Putamen (tissue), 1 donor: ENCODE measurements at places on chromosomes 3 and 15.

- DNase-seq: no peak
These were observed 275.9 kb downstream of the DOCK3 start for GRCh38 chr3:50950591-50950990.

- DNase-seq: no peak
These were observed 46.3 kb upstream of the ACKR4 start for GRCh38 chr3:132550579-132551305.

DNA sequence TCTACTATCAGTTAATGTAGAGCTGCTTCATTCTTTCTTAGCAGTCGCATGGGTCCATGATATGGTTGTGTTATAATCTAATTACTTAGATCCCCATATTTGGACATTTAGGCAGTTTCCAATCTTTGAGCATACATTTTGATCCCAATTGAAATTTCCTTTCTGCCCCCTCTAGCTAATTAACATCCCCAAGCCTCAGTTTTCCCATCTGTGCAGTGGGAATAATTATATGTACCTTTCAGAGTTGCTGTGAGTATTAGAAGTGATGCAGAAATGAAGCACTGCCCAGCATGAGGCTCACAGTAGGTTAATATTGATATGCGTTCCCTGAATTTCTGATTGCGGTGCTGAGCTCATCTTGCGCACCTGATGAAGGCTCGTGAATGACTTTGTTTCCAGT is 21.8 kb downstream of the SPSB4 start:
- no peak for DNase-seq

- no peak for DNase-seq
These were observed 10.0 kb upstream of the GRAMD1C start for GRCh38 chr3:113828600-113828999.

- DNase-seq: no peak
These were observed 1.6 kb downstream of the CYP11A1 start for GRCh38 chr15:74365598-74366445.

DNA sequence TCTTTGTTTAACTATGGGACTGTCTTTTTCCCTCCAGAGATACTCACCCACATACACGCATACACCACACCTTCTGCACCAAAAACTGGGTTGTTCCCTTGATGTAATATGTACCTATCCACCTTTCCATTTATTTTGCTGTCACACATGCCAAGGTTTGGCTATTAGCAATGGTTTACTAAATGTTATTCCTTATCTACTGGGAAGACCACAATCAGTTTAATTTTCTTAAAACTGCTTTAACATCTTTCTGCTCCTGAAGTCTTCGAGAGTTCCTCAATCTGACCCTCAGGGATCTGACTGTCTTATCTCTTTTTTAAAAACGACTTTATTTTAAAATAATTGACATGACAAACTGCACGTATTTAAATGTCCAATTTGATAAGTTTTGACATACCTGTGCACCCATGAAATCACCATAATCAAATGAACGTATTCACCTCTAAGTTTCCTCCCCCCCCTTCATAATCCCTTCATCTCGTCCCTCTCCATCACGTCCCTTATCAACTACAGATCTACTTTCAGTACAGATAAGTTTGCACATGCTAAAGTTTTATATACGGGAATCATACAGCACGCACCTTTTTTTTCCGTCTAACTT is 805 bp upstream of the TRPM7 start:
- no peak for DNase-seq

DNA sequence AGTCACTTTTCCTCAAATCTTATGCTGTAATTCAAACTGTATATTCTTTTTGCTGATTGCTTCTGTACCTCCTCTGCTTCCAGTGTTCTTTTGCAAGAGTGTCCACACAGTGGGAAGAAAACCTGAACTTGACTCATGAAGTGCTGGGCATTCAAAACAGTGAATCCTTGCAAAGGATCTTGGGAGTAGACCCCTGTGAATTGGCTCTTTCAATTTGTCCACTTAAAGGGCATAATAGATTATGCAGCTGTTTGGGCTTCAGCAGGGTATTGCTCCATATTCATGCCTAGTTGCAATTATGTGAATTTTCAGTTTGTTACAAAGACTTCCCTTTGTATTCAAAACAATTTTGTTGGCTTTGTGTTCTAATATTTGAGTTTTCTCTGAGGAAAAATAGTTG is 11.4 kb downstream of the ZFAND6 start:
- DNase-seq: no peak

- no peak for DNase-seq
These were observed 46.1 kb upstream of the SEMA4B start for GRCh38 chr15:90154861-90155626.

DNA sequence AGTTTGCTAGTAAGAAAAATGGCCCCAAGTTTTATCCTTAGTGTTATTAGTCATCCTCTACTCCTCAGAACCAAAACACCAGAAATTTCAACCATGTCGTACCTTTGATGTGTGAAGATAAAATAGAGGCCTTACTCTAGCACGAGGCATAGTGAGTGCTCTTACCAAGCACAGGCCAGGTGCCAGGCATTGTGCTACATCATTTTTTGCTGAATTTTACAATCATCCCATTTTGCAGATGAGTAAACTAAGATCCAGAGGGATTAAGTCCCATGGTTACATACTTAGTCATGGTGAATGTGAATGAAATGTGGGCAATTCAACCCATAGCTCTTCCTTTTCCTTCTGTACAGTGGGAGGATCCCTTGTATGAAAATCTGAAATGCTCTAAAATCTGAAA is 15.2 kb downstream of the LMCD1 start:
- no peak for DNase-seq

- DNase-seq: no peak
These were observed 198.8 kb downstream of the XXYLT1 start for GRCh38 chr3:195071916-195072820.

- no peak for DNase-seq
These were observed 34.2 kb downstream of the CLEC3B start for GRCh38 chr3:45060165-45060892.

DNA sequence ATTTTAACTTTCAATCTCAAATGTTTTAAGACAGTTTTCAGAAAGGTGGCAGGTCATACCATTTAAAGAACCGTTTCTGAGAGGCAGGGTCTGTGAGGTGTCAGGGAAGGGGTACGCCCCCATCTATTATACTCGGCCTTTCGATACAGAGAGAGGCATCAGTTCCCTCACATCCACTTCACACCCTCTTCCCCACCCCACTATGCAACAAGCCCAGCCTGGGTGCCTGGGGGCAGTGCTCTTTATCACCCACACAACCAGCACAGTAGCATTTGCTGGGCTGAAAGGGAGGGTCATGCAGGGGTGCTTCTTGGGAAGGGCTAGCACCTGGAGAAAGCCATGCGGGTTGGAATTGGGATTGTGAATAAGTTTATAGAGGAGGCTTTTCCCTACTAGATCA is 56.0 kb upstream of the KCNMB2 start:
- DNase-seq: no peak

- no peak for DNase-seq
These were observed 86.9 kb downstream of the SEMA5B start for GRCh38 chr3:122940628-122941086.

GRCh38 chr3:194061421-194062030 is 74.4 kb upstream of the HES1 start:
- DNase-seq: no peak

DNA sequence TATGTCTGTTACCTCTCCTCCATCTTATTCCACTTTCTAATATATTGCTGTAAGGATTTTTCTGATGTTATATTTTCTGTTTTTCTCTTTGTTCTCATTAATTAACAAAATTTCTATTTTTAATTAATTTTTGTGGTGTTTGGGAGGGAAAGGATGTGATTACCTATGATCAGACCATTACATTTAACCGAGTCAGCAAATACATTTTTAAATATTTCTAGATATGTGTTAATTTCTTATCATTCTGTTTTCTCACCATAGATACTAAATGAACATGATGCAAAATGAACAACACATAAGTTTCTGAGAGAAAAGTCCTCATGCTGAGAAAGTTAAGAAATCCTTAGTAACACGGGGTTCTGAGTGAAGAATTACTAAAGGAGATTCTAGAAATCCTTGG is 80.6 kb upstream of the P2RY1 start:
- no peak for DNase-seq

DNA sequence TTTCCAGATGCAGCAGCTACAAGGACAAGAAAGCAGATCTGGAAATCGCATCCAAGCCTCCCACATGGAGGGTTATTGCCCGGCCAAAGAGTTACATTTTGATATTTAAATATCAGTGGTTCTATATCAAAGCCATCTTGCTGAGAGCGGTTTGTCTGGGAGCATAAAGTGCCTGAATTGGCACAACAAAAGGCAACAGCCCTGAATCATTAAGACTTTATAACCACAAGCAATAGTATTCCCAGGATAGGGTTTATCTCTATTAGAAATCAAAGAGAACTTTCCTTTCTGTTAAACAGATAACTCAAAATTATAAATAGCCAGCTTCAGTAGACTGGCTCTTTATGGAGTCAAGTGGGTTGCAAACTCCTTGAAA is 564.7 kb downstream of the ROBO1 start:
- DNase-seq: no peak

GRCh38 chr3:152298393-152299248 is 29.9 kb downstream of the MBNL1 start:
- peak; percentile 82 for DNase-seq

DNA sequence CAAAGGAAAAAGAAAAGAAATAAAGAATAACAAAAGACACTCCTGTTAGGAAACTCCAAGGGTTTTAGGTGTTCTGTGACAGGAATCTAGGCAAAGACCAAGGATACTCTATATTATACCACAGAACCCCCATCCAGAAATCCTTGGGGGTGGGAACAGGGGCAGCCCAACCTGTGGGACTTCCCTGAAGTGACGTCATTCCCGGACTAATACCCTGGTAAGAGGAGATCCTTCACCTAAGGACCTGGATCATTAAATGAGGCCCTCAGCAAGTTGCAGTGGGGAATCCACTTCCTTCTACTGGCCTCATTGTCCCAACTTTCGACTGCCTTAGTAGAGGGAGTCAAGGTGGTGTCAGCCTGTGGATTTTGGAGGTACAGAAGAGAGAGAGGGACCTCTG is 41.1 kb upstream of the ZNF148 start:
- DNase-seq: no peak

GRCh38 chr3:80970292-80970691 is 791.2 kb downstream of the GBE1 start:
- DNase-seq: no peak

DNA sequence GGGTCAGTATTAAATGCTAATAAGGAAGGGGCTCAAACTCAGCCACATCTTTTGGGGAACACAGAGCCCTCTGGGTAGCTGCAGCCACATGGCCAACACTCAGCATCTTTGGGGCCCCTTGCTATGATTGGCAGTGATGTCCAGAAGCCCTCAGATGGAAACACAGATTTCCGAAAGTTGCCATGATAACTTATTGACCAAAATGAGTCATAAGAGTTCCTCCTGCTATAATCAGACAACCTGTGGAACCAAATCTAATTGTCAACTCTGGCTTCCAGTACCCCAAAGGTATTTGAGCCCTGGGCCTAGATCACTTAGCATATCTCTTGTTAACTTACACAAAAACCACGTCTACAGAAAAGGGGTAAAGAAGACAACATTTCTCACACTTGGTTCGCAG is 392.2 kb downstream of the KCNH8 start:
- no peak for DNase-seq

DNA sequence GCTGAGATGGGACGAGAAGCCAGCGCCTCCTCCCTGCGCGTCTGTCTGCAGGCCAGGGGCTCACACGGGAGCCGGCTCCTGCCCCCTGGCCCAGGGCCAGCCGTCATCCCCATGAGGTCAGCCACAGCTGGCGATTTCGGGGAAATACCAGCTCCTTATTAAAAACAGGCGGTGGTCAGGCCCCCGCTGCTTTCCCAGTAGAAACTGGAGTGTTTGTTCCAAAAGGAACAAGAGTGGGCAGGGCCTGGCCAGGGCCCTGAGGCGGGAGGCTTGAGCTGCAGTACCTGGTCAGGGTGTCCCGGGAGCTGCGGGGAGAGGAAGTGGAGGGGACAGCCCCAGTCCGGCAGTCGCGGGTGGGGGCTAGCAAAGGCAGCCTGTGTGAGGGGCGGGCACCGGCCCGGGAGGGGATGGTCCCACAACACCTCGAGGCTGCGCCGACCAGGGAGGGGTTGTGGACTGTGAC is 17.8 kb downstream of the MYL3 start:
- DNase-seq: peak; percentile 39

DNA sequence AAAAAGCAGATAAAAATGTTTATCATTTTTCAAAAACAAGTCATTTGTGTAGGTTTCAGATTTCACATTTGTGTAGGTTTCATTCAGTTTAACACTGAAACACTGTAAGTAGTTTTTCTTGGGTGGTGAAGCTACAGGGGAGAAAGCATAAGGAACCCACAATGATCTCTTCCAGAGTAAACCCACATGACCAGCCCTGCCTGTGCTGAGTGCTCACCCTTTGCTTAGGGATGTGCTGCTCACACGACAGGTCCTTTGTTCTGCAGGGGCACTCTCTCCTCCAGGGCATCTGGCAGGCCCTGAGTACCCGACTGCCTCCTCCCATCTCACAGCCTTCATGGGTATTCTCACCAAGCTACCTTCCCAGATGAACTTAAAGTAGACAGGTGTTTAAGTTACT is 28.9 kb downstream of the ZXDC start:
- DNase-seq: no peak

DNA sequence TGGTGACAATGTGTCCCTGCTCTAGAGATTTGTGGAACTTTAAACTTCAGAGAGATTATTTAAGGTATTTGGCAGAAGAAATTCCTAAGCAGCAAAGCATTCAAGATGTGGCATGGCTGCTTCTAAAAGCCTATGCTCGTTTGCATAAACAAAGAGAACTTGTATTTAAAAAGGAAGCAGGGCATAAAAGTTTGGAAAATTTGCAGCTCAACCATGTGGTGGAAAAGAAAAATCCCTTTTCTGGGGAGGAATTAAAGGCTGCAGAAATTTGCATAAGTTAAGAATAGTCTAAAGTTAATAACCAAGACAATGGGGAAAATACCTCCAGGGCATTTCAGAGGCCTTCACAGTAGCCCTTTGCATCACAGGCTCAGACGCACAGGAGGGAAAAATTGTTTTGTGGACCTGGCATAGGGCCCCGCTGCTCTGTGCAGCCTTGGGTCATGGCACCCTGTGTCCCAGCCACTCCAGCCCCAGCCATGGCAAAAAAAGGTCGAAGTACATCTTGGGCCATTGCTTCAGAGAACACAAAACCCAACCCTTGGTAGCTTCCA is 1109.1 kb downstream of the OTOL1 start:
- DNase-seq: no peak

- no peak for DNase-seq
These were observed 41.0 kb upstream of the SLC25A26 start for GRCh38 chr3:66179793-66180192.

DNA sequence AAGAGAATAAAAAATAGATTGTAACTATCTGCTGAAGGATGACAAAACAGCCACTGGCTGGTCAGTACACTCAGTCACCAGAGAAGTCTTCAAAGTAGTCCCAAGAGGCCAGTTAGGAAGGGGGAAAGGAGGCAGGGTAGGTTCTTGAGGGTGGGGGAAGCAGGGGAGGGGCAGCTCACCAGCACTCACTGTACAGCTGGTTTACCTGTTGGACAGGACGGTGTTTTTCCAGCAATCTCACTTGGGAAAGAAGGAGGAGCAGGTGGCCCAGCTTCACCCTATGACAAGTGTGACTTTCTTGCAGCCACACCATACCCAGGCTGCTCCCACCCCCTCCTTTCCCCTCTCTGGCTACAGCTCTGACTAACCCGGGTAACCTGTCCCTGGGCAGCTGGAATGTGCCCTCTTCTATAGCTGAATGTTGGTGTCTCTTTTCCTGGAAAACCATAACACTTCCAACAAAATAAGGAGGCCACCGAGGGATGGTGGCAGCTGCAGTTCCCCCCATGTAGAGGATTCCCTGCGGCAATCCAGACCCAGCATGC is 203.4 kb upstream of the NSMCE3 start:
- no peak for DNase-seq
